Activated gamma-delta T cell (primary cell): ENCODE measurements at places on chromosomes 1 and 21.

GRCh38 chr1:227766015-227766634 is 30.9 kb downstream of the SNAP47 start:
- peak; percentile 73 for DNase-seq

DNA sequence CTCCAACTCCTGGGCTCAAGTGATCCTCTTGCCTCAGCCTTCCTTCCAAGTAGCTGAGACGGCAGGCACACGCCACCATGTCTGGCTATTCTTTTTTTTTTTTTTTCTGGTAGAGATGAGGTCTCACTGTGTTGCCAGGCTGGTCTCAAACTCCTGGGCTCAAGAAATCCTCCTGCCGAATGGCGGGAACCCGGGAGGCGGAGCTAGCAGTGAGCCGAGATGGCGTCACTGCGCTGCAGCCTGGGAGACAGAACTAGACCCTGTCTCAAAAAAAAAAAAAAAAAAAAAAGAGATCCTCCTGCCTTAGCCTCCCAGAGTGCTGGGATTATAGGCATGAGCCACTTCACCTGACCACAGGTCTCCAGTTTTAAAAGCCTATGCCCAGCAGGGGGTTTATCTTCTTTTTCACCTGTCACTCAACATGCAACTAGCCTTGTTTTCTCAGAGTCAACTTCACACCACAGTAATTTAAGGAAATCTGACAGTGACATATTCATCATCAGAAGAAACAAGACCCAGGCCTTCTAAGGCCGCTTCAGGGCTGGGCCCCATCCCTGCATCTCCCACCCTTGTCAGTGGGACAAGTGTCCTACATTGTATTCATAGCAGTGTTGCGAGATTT is 38.3 kb upstream of the GALNT2 start:
- DNase-seq, result no peak

GRCh38 chr1:234214911-234215892 is 158.1 kb upstream of the COA6 start:
- no peak for DNase-seq

DNA sequence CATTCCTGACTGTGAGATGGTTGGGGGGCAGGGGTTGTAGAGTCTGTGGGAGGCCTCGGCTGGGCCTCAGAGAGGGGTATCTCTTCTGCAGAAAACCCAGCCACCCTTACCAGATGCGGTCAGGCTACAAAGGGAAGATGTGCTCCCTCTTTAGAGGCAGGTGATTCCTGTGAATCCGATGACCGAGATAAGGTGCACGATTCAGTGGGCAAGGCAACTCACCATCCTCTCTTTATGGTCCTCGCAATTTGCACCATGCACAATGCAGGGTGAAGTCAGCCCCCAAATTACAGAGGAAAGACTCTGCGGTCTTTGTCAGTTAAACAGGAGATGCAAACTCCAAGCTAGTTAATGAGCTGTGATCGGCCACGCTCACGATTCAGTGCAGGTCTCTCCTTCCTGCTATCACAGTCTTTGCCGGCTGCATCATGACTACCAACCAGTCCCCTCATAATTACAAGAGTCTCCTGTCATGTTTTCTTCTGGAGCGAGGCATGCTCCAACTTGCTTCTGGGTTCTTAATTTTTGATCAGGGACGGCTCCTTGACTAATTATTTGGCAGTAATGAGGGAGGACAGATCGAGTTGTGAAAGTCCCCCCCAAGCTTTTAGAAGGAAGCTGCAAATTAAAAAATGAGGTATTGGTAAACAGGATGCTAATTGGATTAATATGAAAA is 12.5 kb downstream of the TP73 start:
- DNase-seq, result no peak

- no peak for DNase-seq
These were observed 11.5 kb upstream of the KCNAB2 start for GRCh38 chr1:6033986-6034749.

- no peak for DNase-seq
These were observed 2013.7 kb downstream of the MRPL39 start for GRCh38 chr21:23593582-23593981.

DNA sequence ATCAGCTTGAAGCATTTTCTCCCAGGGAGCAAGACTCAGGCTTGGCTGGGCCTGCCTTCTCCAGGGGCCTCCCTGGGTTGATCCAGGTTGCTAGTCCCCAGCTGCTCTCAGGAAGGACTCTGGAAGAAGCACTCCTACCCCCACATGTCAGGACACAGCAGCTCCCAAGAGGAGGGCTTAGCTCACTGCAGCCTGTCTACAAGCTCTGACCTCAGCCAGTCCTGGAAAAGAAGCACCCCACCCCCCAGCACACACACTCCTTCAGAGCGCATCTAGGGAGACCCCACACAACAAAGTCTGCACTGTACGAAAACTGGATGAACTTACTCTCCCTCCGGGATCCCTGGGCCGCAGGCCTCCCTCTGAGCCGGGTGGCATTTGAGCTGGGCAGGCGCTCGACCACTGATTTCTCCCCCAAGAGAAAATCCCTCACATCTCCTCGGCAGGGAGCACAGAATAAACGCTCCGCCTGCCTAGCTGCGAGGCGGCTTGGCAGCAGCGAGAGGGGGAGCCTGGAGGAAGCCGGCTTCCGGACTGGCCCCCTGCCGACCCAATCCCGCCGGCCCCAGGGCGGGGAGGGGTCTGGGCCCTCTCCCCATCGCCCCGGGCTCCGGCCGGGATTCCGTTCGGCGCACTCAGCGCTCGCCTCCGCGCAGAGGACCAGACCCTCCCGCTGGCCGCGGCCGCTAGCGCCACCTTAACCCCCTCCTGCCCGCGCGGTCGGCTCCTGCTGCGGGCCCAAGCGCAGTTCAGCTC is at the start of gene KCNA2:
KCNA2 (minus strand) TSS at position 458 of the 756 bp plus-strand sequence. CDS start 1,576 bp downstream, outside the sequence.
- no peak for DNase-seq

DNA sequence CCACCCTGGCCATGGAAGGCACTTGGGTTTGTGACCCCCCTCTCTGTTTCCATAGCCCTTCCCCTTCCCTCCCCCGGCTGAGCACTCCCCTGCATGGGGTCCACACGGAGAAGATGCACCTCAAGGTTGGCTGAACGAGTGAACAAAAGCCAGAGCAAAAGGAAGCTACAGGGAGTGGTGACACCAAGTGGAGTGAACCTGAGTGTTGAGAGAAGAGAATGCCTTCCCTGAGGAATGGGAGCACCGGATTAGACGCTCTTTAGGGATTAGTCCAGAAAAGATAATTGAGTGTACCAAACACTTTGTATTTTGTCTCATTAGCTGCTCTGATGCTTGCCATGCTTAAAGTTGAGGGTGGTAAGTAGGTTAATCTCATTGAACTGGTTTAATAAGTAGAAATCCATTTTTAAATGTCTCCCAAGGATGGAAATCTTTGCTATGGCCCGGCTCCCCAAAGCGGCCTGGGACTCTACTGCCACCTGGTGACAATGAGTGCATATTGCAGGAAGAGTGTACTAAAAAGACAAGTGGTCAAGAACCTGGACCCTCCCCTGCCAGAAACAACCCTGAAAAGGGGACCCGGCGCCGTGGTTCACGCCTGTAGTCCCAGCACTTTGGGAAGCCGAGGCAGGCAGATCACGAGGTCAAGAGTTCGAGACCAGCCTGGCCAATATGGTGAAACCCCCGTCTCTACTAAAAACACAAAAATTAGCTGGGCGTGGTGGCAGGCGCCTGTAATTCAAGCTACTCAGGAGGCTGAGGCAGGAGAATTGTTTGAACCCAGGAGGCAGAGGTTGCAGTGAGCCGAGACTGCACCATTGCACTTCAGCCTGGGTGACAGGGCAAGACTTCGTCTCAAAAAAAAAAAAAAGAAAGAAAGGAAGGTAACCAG is 150.6 kb upstream of the ZC3H12A start:
- no peak for DNase-seq

GRCh38 chr1:200243042-200243437 is 166.8 kb downstream of the ZNF281 start:
- no peak for DNase-seq

DNA sequence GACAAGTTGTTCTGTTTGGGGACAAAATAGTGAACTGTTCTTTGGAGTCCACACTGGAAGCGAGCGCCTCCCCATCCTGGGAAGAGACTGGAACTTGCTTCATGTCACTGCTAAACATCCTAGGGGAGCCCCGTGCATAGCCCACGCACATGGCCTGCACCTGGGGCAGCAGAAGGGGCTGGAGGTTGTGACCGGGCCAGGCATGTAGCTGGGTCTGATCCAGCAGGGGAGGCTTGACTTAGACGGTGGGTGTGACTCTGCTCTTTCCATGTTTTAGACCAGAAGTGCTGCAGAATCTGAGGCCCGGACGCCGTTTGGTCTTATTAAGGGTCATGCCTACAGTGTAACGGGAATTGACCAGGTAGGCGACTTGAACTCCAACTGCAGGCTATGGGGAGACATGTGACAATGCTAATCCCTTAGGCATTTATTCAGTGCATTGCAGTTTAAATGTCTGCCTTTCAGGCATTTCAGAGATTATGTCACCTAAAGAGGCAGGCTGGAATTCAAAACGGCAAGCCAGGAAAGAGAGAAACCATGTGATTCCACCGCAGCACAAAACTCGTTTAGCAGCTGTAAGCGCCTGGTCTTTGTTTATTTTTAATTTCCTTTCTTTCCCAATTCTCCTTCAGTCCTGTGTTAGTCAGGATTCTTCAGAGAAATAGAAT is 21.8 kb downstream of the CAPN9 start:
- DNase-seq, result no peak

DNA sequence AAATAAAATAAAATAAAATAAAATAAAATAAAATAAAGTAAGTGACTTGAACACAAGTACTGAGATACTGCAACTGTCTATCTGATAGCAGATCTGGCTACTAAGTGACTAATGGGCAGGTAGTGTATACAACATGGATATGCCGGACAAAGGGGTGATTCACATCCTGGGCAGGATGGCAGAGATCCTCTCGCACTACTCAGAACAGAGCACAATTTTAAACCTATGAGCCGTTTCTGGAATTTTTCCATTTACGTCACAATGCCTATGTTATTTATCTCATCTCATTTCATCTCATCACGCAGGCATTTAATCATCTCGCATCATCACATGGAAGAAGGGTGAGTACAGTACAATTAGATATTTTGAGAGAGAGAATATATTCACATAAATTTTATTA is 233.3 kb upstream of the COA6 start:
- no peak for DNase-seq

DNA sequence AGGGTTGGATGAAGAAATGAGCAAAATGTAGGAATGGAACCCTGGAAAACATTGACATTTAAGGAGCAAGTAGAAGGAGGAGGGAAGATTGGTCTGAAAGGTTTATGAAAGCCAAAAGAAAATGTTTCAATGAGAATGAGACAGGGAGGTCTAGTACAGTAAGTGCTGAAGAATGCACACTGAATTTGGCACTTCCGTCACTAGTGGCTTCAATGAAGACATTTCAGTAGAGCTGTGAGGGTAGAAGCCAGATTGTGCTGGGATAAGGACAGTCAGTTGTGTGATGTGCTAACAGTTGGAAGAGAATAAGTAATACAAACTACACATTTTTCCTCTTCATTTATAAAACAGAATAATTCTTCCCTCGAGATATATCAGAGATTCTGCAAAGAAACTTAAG is 17.1 kb downstream of the THEM4 start:
- DNase-seq, result no peak

DNA sequence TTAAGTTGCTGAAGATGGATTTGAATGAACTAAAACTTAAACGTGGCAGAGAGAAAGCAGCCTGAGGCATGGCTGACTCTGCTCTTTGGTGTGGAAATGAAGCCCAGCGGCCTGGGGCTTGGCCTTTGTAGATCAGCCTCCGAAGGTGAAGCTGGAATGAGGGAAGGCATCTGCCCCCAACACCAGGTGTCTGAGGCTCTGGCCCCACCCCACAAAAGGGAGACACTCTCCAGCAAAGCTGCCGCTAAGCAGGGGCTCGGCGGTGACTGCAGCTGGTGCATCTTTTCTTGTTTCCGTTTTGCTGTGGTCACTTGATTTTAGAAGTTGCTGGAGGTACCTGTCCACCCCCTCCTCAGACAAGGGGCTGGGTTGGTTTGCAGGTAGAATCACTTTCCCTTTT is 38.2 kb upstream of the NID1 start:
- DNase-seq, result no peak

GRCh38 chr1:234975941-234976860 is 152.4 kb downstream of the TOMM20 start:
- DNase-seq, result no peak

- no peak for DNase-seq
These were observed 235.3 kb upstream of the C1orf105 start for GRCh38 chr1:172185211-172185610.

DNA sequence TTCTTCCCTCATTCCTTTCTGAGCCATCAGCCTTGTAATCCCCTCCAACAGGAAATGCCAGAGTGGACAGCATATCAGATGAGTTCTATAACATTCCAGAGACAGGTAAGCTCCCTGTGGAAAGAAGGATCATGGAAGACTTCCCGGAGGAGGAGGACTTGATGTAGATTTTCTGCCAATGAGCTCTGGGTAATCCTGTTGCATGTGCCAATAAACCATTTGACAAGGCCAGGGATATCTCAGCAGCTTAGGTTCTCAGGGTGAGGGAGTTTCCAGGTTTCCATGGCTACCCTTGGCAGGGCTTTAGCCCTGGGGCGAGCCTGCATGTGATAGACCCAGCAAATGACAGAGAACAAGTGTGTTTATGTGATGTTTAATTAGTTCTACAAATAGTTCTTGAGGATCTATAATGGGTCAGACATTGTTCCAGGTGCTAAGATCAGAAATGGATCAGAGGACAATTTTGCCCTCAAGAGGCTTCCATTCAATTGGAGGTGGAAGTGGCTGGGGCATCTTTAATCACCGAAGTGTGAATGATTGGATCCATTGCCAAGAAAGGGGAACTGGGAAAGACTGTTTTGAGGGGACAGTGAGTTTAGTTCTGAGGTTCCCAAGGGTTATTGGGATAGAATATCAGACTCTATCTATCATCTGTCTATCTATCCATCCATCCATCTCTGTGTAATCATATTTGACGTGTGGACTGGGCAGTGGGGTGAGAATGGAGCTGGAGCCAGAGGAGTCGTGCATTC is 6.9 kb downstream of the PLA2G5 start:
- no peak for DNase-seq

GRCh38 chr21:27152996-27153395 is 186.1 kb upstream of the ADAMTS5 start:
- DNase-seq, result no peak

DNA sequence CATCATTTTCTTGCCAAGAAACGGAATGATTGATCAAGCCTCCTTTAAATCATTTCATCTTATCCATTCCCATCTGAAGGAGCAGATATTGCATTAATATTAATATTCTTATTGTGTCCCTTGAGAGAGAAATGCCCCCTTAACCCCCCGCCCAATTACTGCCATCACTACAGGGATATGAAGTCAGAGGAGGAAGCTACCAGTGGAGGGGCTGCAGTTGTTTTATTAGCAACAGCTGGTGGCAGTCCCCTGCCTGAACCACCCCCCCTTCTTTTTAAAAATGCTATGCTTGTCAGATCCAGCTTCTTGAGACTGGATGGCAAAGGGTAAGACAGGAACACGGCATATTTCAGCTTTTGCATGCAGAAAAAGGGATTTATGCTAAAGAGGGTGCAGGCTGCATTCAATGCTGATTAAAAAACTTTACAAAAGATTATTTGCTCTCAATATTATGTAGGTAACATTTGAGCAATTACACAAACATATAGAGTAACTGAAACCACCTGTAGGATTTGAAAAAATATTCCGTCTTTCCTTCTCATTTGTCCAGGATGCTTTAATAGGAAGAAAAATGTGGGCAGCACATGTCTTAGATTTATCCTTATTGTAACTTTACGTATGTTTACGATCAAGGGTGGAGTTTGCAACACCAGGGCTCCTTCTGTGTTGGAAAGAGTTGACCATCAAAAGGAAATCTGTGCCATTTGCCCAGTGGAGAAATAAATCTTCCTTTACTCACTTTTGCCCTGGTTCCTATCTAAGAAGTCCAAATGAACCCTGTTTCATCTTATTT is 77.7 kb downstream of the ZBTB18 start:
- DNase-seq, result no peak
